ENCODE measurements at places on chromosomes 16 and 17. TPM values are rescaled to one million over a fixed set of nuclear protein-coding genes. Genes with fewer than 3 reads are reported as not detected.

DNA sequence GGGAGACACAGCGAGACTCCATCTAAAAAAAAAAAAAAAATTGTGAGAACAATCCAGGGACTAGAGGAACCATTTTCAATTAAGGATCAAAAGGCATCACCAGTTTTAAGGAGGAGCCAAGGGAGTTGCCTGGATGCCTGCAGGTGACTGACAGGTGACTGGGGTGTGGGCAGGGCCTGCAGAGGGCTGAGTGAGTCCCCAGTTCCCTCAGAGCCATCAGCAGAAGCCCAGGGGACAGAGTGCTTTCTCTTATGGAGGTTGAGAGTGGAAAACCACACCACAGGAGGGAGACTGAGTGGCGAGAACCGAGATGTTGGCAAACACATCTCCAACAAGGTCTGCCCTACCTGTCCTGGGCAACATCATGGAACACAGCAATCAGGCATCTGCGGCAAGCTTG is 27.1 kb upstream of the CREBBP start:
- no peak for DNase-seq

DNA sequence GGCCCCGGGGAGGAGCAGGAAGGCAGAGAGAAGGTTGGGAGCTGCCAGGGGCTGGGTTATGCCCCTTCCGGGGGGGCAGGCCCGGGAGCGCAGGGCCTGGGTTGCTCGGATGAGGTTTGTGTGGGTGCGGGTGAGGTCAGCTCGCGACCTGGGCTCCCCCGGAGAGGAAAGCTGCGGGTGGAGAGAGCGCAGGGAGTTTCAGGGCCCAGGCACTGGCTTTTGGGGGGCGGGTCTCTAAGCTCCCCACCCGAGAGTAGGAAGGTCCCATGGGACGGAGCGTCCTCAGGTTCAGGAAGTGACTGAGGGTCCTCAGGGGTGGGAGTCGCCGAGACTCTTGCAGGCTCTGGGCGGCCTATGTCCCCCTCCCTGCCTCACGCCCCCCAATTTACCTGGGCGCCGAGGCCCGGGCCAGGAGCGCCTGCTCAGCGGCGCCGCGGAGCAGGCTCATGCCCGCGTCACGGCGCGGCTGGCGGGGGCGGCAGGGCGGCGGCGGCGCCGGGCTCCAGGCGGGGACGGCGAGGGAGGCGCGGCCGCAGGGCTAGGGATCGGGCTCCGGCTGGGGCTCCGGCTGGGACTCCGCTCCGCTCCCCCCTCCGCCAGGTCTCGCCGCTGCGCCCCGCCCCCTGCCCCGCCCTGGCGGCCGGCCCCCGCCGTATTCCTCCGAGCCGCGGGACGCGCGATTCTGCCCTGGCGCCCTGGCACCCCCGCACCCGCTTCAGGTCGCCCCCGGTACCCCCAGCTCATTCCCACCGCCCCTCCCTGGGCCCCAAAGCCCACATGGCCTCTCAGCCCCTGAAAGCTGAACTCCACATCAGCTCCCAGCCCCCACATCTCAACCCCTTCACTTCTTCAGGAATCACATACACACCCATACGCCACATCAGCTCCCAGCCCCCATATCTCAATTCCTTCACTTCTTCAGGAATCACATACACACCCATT is at the start of gene DOK4:
TSS of gene DOK4 (minus strand) at position 578 of the 942 bp plus-strand sequence. CDS start 6,986 bp downstream, outside the sequence.
- peak; percentile 90 for DNase-seq

- no peak for DNase-seq
These were observed 36.5 kb downstream of the GSG1L start for GRCh38 chr16:28027055-28027454.

DNA sequence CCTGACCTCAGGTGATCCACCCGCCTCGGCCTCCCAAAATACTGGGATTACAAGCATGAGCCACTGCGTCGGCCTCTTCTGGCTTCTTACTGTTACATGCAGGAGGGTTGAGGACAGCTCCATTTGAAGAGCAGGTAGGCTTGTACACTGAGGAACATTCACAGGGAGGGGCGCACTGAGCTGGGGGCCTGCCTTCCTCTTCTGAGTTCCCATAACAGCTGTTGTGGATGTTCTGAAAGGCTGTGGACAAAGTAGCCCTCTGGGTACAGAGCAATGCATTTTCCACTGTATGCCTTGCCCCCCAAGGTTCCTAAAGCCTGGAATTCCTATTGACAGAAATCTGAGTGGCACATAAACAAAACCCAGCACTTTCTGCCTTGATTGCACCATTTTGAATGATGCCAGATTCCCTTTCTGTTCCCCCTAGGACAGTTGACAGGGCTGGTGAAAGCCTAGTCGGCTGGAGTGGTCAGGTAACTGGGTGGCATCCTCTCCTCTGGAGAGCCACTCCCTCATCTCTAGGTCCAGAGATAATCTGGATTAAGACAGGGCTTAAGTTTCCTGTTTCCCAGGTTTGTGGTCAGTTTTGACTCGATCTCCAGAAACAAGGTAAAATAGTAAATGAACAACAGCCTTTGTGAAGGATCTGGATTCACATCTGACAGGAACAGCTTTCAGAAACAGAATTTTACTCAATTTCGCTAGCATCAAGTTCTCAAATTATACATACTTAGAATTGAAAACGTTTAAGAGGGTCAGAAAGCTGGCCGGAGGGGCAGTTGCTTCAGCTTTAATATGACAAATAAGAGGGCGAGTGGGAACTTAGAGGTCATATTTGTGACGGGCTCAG is 1.3 kb upstream of the CDK5R1 start:
- DNase-seq = no peak

DNA sequence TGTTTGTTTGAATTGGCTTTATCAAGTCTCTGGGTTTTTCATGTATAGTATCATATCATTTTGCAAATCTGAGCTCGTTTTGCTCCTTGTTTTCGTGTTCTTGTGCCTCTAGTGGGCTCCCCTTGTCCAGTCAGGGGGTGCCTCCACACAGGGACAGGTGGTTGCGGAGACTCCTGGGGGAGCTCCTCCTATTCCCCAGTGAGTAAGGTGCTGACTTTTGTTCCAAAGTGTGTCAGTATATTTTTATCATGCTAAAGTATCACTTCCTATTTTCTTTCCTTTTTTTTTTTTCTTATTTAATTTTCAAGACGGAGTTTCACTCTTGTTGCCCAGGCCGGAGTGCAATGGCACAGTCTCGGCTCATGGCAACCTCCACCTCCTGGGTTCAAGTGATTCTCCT is 30.3 kb upstream of the IL17C start:
- no peak for DNase-seq

- no peak for DNase-seq
These were observed 44.0 kb downstream of the NSRP1 start for GRCh38 chr17:30160419-30161172.

DNA sequence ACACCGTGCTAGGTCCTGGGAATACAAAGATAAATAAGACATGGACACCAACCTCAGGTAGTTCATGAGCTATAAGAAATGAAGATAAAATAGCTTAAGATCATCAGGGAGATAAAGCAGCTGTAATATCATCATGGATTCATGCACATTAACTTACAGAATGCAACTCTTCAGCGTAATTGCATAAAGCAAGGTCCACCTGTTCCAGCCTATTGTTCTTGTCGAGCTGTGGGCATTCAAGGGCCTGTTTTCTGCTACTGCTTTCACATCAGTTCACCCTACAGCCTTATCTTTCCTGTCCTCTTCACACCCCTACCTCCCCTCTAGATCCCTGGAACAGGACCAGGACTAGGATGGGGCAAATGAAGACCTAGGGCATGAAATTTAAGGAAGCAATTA is 133.9 kb downstream of the SPACA3 start:
- DNase-seq = no peak

DNA sequence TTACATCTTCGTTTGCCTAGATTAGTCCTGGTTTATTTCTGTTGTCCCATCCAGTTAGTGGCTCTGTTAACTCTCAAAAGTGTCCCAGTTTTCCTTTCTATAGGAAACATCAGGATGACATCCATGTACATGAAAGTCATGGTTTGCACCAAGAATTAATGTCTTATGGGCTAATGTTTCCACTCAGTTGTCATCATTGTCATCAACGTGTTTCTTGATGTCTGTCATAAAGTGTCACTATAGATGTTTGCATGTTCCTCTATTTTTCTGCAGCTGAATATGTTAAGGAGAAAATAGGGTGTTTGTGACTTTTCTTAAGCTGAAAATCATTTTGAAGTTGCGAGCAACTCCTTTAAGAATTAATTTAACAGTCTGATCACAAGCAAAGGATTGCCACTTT is 567.0 kb downstream of the TMEM114 start:
- DNase-seq = no peak

DNA sequence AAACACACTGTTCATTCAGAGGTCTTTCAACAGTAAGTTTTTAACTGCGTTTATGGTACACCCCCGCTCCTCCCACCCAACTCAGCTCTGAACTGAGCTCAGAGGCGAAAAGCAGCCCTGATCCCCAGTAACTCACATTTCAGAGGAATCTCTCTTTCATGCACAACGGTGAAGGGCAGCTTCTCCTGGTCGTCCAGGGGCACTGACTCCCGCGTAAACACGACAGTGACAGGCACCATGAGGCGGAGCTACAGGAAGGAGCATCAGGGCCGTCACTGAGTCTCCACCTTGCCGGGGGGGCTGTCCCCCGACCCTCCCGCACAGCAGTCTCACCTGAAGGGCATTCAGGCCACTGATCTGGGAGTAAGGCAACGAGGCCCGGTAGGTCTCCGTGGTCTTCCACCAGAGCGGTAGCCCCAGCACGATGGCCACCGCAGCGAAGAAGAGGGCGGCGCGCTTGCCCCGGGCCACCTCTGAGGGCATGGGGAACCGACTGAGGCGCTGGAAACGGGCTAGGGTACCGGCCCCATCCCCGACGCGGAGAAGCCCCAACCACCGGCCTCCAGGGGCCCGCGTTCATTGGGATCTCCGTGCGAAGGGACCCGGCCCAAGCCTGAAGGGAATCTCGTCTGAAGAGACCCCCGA is 486 bp downstream of the PIGS start:
- DNase-seq = no peak

DNA sequence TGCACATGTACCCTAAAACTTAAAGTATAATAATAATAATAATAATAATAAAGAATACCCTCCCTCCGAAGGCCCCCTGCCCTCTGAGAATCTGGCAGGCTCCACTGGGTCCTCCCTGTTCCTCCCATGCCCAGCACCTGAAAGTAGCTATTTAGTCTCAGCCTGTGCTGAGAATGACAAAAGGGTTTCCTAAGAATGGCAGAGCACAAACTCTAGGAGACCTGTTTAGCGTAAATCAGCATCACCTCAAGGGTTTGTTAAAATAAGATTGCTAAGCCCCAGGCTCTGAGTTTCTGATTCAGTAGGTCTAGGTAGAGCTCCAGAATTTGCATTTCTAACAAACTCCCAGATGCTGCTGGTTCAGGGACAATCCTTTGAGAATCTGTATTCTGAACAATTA is 606.8 kb upstream of the CDH11 start:
- DNase-seq = no peak

GRCh38 chr16:3598236-3598635 is 13.2 kb downstream of the SLX4 start:
- DNase-seq = no peak

GRCh38 chr17:72562615-72563188 is 441.9 kb downstream of the SOX9 start:
- DNase-seq = no peak

Gene HOXB7
- total RNA-seq = 0.22 TPM

Gene KATNB1
- total RNA-seq = 8.9 TPM

Gene ELMO3
- 0.92 TPM for total RNA-seq

Gene PLLP
- 1.2 TPM for total RNA-seq

Gene AGRP
- not detected for total RNA-seq

Gene ZNF423
- total RNA-seq = 8.6 TPM

Gene PEMT
- 16.8 TPM for total RNA-seq

Gene TOX3
- not detected for total RNA-seq
